ENCODE measurements at places on chromosomes 4 and X. TPM values are rescaled to one million over a fixed set of nuclear protein-coding genes. Genes with fewer than 3 reads are reported as not detected.

DNA sequence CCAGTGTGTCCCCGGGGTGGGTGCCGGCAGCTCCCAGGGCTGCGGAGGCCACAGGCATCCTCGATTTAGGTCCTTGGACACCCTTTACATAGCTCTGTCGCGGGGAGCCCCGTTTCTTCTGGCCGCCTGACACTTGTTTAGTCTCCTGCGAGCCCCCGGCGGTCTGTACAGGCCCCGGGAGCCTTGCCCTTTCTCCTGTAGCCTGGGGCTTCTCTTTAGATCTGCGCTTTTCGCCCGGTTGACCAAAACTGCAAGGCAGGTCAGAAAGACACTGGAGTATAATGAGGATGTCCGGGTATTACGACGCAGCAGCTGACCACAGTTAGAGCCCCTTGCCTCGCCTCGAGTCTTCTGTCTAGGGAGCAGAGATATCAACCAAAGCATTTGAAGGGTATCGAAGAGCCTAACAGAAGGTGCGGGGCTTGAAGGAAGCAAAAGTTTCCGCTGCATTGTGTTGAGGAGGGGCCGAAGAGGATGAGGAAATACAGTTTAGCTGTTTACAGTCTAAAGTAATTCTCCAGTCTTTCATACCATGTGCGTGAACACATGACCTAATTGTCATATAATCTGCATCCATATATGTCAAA is 479 bp downstream of the BRCC3 start:
- DNase-seq = peak; percentile 24

Gene HTR2C
- total RNA-seq = not detected

Gene ENOPH1
- 17.3 TPM for total RNA-seq

DNA sequence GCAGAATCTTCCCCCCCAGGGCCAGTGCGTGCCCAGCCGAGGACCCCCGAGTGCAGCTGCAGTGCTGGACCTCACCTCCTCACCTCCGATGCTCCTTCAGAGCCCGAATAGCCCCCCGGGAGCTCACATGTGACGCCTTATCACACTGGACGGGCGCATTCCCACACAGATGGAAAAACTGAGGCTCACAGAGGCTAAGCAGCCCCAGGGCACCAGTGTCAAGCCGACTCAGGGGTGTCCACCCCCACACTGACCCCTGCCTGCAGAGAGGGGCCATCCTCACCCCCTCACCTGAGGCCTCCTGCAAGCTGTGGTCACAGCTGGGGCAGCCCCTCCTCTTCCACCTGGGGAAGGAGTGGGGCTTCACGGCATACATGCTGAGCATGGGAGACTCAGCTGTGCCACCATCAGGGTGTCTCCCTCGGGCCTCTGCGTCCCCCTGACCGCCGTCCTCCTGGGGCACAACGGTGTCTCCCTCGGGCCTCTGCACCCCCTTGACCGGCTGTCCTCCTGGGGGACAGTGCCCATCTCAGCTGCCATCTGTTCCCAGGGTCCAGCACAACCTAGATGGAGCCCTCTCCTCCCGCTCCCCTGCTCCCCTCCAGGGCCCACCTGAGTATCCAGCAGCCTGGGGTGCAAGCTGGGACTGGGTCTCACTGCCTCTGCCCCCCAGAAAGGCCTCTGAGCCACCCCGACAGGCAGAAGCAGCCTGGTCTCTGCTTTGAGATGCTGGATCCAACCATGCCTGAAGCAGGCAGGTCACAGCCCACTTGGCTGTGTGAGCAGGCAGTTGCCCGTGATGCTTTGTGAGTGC is 85.3 kb upstream of the NKX1-1 start:
- DNase-seq = peak; percentile 34

DNA sequence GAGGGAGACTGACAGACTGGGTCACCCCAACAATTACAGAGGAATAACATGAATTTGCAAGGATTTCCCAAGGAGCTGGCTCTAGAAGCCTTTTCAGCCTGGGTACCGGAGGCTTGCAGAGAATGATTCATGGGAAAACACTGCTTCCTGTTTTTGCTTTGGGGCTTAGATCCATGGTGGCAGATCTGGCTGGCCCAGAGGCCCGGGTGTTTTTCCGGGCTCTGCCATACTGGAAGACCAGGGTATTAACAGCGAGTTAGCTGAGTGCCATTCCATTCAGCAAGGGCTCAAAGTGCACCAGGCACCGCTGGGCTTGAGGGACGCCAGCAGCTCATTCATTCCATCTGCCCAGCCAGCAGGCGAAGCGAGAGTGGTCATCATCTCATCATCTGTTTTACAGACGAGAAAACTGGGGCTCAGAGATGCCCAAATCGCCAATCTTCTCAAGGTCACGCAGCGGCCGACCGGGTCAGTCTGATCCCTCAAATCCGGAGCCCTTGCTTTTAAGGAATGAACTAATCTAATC is 1.3 kb downstream of the WDR1 start:
- DNase-seq = peak; percentile 65

GRCh38 chr4:106362086-106362825 is 6.3 kb downstream of the GIMD1 start:
- DNase-seq = no peak

Gene STIM2
- total RNA-seq = 82.5 TPM

Gene TMEM150C
- total RNA-seq = 0.88 TPM

DNA sequence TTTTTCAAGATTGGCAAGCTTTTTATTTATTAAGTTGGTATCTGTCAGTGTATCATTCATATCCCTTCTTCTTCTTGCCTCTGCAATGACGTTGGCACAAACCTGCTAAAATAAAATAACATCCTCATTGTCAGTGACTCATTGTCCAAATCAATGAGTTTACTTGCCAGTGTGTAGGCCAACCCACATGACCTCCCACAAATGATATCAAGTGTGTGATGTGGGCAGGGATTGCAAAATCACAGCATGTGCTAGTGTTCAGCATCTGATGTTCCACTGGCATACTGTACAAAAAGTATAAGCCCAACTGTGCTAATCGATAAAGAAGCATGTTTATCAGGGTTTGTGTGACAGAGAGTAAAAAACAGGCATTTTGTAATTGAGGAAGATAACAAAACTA is 25.5 kb downstream of the GPAT3 start:
- no peak for DNase-seq
